ENCODE measurements at places on chromosomes 16 and 17.

DNA sequence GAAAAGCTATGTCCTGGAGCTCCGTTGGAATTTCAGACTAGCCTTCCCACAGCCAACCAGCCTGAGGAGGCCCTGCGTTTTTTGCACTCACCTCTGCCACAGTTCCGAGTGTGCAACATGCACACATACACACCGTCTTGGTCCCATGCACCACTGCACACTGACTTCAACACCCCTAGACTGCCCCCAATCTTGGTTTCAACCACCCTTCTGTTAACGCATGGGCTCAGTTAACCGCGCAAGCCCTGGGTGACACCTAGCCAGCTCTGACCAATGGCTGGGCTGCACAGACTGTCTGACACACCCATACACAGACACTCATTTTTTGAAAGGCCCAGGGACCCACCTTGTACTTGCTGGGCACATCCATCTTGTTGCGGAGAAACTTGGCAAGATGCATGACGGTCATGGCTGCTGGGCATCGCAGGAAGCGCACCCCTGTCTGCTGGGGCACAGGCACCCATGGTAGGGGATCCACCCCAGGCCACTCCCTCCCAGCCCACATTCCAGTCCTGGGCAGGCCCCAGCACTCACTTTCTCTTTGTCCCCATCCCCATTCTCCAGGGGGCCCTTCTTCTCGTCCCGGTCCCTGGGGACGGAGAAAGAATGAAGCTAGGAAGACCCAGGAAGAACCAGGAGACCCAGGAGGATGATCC is 8.0 kb downstream of the CISD3 start:
- no peak for DNase-seq

DNA sequence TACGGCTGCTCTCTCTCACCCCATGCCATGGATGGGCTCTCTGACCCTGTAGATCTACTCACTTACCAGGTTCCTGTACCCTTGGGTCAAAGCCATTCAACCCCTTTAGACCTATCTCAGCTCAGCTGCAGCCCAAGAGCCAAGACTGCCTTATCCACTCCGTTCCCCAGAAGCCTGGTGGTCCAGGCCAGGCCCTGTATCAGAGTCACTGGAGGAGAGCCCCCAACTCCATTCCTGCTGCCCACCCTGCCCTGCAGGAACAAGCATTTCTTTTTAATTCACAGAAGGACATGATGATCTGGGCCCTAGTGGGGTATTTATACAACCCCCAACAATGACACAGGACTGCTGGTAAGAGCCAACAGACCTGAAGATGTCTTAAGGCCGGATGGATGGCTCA is 76.8 kb downstream of the AIPL1 start:
- DNase-seq, result no peak

GRCh38 chr17:81264640-81265039 is 25.5 kb downstream of the NDUFAF8 start:
- DNase-seq, result no peak

- DNase-seq, result peak; percentile 26
These were observed 80.5 kb downstream of the MYH13 start for GRCh38 chr17:10292057-10292937.

GRCh38 chr16:68768771-68769170 is 31.7 kb downstream of the CDH1 start:
- no peak for DNase-seq

Data from activated CD4-positive, alpha-beta memory T cell treated with anti-CD3 and anti-CD28 coated beads, Interleukin-2, amount 10 ng/mL, durations not matched to agents 7 days and 5 days (primary cell).